ENCODE measurements at places on chromosomes 3 and 15.

DNA sequence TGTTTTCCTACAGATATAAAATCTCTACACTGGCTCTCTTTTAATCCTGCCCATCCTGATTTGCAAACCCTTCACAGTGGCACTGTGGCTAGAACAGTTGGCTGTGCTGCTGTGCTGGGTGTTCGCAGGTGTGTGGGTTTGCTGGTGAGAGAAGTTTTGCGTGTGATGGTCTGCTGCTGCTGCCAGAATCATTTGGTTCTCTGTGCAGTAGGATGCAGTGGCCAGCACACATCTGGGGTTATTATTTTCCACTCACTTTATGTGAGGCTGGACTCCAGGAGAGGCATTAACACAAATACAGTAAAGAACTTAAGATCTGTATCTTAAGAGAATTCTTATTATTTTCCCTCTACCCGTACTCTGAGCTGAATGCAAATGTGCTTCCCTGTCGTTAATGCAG lies 16.0 kb upstream of the PSMD6 start:
- DNase-seq, result no peak

GRCh38 chr3:43390255-43390588 lies 103.9 kb downstream of the SNRK start:
- DNase-seq, result no peak

DNA sequence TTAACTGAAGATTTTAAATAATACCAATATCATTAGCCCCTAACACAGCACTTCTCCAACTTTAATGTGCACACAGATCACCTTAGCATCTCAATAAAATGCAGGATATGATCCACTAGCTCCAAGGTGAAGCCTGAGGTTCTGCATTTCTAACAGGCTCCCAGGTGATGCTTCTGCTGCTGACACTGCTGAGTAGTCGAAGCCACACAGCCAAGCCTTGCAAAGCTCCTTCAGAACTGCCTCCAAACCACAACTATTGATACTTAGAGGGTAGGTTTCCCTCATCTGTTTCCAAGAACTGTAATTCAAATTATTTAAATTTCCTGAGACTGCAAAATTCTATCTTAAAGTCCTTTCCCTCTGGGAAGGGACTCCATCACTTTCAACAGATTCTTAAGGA lies 3.9 kb downstream of the RIOX2 start:
- no peak for DNase-seq

- no peak for DNase-seq
These were observed 61.3 kb upstream of the TAMM41 start for GRCh38 chr3:11907667-11908660.

DNA sequence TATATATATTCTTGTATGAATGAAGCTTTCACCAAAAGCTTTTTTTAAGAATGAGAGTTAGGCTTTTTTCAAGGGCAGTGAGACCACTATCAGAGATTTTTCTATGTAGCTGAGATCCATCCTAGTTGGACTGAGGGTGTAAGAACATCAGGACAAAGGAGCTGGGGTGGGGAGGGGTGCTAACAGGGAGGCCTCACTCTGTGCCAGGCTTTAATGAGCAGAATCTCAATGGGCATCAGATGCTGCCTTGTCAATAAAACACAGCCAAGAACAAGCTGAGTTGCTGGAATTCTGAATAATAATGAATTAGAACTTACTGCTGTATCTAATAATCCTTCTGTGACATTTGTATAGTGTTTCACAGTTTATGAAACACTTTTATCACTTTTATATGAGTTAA lies 41.4 kb upstream of the USP3 start:
- DNase-seq, result no peak

DNA sequence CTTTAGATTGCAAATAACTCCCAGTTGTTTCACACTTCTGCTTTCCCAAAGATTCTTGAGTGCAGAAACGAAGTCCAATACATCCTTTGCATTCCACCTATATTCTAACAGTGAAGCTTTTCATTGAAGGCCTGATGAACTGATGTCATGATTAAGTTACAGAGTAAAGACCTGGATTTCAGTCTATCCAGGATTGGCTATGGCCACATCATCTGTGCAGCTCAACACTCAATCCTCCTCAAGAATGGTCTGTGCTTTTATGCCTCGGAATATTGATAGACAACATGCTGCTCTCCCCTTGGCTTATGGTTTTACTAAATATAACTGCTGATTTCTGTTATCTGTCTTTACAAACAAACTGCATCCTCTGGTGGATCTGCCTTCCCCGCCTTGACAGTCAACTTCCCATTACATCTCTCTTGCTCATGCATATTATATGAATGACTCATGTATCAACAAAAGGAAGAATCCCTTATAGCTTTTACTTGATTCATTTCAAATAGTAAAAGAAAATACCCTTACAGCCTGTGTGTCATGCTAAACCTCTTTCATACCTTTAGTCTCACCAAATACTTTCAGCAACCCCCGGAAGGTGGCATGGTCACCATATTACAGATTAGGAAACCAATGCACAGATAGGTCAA lies 59.5 kb downstream of the SCN11A start:
- no peak for DNase-seq

GRCh38 chr15:79966634-79967297 lies 4.2 kb downstream of the BCL2A1 start:
- no peak for DNase-seq

GRCh38 chr15:40974879-40975278 lies 21.6 kb downstream of the CHAC1 start:
- no peak for DNase-seq

DNA sequence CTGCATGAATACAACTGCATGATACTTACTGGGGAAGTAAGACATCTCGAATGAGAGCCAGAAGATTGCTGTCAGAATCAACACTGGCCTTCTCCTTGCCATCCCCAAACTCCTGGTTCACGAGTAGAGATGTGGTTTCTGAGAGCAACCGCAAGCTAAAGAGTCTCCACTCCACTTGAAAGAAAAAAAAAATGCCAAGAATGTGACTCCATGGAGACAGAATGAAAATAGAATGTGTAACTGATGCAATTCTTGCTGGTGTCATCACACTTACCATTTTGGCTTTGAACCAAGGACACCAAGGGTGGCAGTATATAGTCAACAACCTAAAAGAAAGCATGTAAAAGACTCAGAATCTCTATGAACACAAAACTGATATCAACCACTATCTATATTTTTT lies 280.4 kb downstream of the ULK4 start:
- no peak for DNase-seq

DNA sequence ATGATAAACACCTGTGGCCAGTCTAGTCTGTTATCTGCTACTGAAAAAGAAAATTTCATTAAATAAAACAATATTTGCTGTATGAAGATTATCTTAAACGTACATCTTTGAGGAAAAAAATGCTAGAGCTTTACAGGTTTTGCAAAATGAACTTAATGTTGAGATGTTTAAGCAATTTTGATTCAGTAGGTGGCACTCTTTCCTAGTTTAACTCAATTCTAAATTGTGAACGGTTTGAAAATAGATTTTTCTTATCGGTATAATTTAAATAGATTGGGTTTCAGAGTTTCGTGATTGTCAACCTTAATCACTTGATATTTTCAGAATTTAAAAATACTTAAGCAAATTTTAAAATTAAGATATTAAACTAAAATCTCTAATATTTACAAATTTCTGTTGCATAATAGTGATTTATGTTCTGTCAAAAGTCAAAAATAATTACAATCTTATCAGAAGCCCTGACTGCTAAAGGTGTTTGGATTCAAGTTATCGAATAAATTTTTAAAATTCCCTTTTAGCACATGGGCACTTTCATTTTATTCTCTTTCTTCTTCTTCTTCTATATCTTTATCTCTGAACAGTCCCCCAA lies 7.0 kb upstream of the RNF111 start:
- no peak for DNase-seq

DNA sequence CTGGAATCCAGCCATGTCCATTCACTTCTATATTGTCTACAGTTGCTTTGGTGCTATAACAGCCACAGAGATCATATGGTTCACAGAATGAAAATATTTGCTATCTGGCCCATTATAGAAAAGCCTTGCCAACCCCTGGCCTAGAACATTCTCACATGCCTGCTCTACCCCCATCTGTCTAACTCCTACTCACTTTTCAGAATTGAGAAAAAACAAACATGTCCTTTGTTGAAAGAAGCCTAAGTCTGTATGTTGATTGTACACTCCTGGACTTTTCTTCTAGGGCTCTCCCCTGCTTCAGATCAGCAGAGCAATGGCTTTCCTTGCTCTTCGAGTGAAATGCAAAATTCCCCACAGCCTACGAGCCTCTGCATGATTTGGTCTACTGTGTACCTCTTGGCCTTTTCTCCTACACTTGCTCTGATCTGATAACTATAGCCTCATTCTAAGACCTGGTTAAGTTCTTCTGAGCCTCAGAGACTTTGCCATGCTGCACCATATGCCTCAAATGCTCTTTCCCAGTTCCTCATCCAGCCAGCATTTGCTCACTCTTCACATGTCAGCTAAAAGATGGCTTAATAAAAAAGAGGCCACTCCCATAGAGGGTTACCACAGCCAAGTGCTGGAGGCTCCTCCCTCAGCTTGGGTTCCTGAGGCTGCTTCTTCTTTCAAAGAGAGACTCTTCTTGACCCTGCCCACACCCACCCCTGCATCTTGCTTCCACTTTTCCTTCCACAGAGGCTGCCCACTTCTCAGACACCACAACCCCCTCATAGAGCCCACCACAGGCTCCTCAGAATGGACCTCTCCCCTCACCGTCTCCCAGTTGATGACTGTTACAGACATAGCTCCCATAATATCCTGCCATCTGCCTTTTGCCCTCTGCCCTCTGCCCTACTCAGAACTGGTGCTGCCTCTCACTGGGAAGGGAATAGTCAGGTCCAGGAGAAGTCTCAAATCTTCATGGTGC lies 22.9 kb upstream of the DCLK3 start:
- no peak for DNase-seq

GRCh38 chr15:87777054-87777561 lies 479.4 kb downstream of the NTRK3 start:
- no peak for DNase-seq

DNA sequence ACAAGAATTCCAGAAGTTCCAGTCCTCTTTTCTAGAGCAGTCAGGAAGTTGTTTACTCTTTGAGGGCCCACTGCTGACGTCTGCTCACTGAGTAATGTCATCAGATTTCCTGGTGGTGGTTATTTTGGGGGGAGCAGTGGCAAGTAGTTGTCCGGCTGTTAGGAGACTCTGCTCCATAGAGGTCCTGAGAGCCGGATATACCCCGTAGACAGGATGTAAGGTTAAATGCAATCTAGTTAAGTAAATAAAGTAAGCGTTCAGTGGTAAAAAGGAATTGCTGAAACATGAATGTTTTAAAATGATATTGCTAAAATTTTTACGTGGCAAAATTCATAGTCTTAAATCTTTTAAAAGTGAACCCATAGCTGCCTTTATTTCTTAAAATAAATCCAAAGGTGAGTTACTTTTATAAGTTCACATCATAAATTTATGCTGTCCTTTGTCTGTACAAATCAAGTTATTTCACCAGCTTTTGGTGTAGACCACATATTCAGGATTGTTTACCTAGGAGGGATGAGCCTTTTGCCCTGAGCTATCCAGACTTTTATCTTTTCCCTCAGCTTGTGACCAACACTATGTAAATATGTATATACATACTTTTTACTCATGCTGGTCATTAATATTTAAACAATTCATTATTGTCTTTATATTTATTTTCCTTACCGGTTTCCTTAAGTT lies 65.8 kb downstream of the PDE8A start:
- no peak for DNase-seq

DNA sequence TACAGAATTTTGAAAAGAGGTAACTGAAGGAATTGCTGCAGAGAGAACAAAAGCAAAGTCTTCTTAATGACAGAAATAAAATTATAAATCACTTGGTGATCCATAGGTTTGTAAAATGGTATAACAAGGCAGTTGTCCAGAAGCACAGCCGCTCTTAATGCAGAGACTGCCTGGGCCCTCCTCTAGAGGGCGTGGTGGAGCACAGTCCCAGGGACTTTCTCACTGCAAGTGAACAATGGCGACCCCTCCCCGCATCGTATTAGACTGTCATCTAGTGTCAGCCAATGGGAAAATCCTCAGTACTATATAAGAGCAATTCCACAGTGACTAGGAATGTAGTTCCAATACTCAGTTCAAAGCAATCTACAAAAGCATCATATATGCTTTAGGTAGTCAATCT lies 26.4 kb upstream of the ZBED2 start:
- DNase-seq, result no peak

- no peak for DNase-seq
These were observed 462.1 kb upstream of the NR2F2 start for GRCh38 chr15:95868450-95868849.

DNA sequence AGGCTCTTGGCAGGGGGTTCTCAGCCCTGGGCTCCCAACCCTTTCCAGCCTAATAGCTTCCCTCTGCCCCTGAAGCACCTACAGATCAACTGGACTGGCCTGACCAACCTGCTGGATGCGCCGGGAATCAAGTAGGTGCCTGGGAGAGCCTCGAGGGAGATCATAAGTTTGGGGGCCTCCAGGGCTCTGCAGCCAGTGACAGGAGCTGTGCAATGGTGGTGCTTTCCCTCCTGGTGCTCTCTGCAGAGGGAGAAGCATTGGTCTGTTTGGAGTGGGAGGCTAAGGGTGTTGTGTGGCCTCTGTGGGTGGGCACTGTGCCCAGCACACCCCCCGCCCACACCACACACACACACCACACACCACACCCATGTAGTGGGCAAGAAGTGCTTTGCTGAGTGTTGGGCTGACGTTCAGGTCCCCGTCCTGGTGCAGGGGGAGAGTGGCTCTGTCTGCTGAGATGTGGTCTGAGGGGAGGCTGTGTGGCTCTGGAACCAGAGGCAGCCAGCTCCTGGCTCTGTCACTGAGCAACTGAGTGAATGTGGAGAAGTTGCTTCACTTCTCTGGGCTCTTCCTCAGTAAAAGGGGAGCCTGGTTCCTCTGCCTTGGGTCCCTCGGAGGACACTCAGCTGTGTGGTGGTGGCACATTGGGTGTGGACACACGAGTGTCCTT lies 26.3 kb downstream of the ESYT3 start:
- no peak for DNase-seq

- DNase-seq, result peak; percentile 38
These were observed 283.0 kb downstream of the UACA start for GRCh38 chr15:70480196-70480856.

DNA sequence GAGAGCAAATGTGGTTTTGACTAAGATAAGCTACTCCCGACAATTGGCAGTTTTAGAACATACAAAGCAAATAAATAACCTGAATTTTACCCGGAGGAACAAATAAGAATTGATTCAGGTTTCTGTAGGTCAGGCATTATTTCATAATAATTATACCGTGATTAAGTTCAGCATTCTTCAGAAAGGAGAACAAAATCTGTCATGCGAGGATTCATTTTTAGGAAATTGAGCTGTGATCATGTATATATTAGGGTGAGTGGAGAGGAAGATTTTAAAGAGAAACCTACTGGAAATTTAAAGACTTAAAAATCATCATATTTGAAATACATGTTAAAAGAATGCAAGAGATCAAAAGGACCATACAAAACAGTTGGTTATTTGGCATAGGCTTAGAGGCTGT lies 20.5 kb downstream of the ZNF609 start:
- no peak for DNase-seq

DNA sequence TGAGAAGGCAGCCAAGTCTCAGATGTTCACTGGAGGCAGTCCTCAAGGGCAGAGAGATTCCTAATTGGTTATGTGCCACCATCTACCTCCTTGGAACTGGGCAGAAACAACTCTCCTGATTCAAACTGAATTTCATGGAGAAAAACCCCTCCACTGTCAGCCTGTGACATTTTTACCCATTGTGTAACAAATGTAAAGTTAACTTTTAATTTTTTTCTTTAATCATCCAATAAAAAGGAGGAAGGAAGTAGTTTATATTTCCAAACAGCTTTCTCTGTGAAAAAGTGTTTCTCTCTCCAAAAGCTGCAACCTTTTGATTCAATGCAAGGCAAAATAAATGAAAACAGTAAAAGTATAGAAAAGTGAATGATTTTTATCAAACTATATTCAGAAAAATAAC lies 510 bp upstream of the COLQ start:
- DNase-seq, result no peak
